ENCODE measurements at places on chromosomes 1 and 21.

- peak; percentile 19 for DNase-seq
These were observed 14.4 kb downstream of the PLOD1 start for GRCh38 chr1:11948822-11949458.

- DNase-seq = no peak
These were observed 40.9 kb downstream of the NEGR1 start for GRCh38 chr1:72241397-72241796.

DNA sequence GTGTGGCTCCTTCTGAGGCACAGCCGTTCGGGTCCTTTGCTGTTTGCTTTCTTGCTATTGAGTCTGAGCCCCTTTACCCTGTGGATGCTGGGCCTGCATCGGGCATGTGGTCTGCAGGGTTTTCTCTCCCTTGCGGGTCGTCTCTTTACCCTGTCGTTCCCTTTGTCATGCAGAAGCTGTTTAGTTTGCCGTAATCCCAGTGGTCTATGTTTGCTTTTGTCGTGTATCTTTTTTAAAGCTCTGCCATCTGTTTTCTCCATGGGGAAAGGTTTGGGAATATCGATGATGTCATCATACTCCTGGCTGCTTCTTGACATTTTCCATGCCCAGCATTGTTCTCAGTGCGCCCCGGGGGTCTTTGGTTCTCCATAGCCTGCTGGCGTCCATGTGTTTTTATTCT lies 68.2 kb downstream of the AGPAT3 start:
- DNase-seq = no peak

GRCh38 chr1:209876078-209876800 lies 48.5 kb downstream of the UTP25 start:
- no peak for DNase-seq

- no peak for DNase-seq
These were observed 18.6 kb downstream of the ZBTB40 start for GRCh38 chr1:22470227-22470626.

DNA sequence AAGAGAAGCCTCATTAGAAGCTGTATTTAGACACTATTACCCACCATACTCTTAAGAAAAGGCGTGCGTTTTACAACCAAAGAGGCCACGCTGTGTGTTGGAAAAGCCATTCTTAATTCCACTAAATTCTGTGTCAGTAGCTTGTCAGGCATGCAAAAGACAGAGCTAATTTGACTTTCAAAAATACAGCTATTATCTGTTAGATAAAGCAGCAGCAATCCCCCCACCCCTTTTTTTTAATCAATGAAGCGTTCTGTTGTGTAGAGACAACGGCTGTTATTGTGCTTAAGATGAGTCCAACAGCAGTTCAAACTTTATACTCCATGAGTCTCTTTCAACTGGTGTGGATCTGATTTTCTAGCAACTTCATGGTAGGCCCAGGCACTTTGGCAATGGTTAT lies 43.5 kb downstream of the PLA2G4A start:
- DNase-seq = no peak

- DNase-seq = peak; percentile 16
These were observed at the start of gene KDF1 for GRCh38 chr1:26959722-26960624. KDF1 (minus strand) TSS chr1:26960468; CDS start chr1:26952380, 8,088 bp downstream.

GRCh38 chr1:186838380-186839040 lies 9.8 kb downstream of the PLA2G4A start:
- DNase-seq = no peak

DNA sequence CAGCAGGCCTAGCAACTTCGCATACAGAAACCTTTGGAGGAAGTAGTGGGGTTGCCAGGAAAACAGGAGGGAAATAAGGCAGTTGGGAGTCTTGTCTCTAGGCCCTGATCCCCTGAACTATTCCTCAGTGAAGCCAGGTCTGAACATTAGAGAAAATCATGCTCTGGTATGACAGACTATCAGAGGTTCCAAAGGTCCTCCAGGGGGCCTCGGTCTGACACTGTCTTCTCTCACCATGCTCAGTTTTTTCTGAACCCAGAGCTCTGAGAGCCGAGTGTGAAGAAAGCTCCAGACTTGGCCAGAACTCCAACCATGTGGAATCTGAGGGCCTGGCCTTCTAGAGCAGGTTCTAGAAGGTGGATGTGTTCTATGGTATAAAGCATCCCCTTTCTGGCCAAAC lies 4.0 kb downstream of the TOMM40L start:
- DNase-seq = no peak

DNA sequence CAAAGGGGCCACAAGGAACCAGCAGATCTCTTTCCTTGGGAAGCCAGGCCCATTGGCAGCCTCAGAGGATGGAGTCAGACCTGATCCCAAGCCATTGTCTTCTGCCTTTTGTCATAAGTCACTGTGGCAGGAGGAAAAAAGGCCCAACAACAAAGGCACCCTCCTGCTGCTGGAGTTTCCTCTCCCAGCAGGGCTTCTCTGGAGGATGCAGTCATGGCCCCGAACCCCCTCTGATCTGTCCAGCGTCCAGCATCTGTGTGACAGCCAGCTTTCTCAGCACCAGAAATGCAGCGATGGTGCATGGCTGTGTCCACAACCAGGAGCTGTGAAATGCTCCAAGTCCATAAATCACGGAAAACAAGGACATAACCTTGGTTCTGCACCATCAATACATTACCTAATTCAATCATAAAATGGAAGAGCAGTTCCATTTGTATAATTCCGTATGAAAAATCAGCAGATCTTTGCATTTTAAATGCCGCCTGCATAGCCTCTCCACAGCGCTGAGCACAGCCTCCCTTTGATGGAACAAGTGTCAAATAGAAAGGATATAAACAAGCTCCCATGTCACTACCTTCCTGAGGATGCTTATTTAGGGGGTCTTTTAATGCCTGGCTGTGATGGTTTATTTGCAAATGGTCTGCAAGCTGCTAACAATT lies 30.6 kb downstream of the AJAP1 start:
- no peak for DNase-seq

- no peak for DNase-seq
These were observed 319.0 kb downstream of the MATN1 start for GRCh38 chr1:30404341-30404740.

GRCh38 chr1:40806731-40807695 lies 23.4 kb downstream of the KCNQ4 start:
- no peak for DNase-seq

DNA sequence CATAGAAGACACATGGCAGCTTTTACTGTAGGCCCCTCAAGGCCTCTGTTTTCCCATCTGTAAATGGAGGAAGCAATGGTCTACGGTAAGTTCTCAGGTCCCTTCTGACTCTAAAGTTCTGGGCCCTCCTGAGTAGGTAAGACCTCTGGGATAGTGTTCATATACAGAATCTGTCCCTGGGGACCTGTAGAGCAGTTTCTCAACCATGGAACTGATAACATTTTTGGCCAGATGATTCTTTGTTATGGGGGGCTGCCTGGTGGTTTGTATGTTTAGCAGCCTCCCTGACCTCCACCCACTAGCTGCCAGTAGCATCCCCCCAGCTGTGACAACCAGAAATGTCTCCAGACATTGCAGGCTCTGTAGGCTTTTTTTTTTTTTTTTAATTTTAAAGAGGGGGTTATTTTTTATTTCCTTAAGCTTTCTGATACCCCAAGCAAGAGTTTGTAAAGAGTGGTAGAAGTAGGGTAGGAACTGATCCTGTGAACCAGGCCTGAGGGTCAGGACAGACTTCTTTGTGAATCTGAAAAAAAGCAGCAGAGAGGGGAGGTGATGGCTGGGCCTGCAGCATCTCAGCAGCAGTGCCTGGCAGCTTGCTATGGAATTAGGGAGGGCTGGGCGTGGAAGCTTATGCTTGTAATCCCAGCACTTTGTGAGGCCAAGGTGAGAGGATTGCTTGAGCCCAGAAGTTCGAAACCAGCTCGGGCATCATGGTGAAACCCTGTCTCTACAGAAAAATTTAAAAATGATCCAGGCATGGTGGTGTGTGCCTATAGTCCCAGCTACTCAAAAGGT lies 20.2 kb upstream of the TCEA3 start:
- DNase-seq = no peak

DNA sequence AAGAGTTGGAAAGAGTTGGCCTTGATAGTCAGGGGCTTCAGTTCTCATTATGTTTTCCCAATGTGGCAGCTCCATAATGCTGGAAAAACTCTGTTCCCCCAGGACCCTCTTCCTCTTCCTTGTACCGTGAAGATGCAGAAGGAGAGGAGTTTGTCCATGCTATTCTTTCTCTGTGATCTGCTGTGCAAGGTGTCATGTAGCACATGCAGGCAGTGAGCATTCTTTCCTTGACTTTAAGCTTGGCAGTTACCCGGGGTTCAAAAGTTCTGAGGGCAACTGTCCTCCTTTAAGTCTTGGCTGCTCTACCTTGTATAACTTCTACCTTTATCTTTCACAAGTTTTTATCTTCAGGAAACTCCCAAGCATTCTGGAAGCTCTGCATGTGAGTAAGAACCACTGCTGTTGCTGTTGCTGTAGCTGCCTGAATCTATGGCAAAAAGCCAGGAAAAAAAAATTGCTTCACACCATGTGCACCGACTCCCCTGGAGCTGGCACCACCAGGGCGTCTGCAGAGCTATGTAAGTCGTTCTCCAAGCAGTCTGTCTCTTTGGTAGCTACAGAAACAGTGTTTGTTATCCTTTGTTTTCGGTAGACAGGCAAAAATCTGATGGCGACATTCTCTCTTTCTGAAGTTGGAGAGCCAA lies 42.7 kb upstream of the SLC16A1 start:
- no peak for DNase-seq

DNA sequence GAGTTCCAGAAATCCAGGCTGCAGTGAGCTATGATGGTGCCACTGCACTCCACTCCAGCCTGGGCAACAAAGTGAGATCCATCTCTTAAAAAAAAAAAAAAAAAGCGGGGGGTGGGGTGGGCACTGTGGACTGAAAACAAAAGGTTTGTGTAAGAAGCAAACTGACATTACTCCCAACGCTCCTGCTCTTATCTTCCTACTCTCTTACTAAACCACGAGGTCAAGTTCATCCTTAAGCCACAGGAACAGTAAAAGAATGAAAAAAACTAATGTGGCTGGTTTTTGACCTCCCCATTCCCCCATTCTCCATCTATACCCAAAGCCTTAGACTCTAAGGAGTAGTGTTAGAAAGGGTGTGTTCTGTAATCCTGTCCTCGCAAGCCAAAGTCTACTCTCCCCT lies 30.8 kb downstream of the TFAP2E start:
- DNase-seq = no peak

DNA sequence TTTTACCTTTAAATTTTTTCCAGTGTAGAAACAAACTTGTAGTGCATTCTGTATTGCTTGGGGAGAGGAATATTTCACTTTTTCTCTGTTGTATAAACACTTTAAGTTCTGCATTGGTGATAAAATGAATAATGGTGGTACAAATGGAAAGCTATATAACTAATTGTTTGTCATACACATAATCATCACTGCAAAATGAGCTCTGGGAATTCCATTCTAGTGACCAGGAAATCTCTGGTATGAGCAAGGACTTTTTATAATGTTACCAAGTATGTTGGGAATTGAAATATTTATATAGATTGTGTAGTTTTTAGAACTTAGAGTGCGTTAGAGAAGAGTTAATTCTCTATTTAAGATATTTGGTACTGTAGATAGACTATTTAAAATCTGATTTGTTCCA lies 5.0 kb upstream of the FMN2 start:
- no peak for DNase-seq

DNA sequence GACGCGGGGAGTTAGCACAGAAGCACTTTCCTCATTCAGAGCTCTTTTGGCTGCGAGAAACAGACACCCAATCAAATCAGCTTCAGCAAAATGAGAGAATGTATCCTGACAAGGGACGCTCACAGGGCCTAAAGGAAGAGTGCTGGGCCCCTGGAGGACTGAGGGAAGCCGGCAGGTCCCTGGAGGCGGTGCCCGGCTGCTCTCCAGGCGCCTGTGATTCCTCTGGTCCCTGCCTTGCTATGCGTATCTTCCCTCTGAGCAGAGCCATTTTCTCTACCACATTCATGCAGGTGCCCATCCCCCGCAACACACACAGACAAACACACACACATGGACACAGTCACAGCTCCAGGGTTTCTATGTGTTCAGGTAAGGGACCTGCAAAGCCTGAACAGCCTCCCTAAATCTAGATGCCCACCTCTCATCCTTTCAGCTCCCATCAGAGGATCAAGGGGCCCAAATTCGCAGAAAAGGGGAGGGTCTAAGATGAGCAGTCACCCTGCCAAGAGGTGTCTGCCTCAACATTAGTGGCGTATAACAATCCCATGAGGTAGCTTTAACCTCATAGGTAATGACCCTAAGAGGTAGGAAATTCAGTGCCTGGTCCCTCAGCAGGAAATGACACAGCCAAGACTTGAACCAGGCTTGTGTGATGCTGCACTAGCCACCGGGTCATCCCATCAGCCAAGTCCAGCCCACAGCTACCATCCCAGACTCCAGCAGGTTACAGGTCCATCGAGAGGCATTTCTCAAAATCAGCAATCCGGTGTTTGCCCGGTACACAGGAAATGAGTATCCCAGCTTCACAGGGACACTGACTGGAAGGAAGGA lies 29.0 kb downstream of the PTAFR start:
- no peak for DNase-seq

DNA sequence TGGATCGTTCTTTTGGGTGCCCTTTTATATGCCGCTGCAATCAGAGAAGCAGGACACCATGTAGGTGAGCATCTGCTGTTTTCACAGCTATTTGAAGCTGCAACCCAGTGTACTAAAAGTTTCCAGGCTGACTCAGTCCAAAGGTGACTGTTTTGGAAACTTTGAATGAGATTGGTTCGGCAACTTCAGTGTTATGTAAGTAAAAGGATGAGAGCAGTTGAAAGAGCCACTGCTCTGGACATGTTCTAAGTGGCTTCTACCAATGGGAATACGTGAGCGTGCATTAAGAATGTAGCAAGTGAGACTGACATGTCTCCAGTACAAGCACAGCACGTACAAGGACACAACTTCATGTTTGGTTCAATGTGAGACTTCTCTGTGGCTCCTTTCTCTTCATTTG lies 55.6 kb downstream of the DDR2 start:
- DNase-seq = no peak

- DNase-seq = no peak
These were observed 9.4 kb downstream of the C1orf174 start for GRCh38 chr1:3890389-3891328.

- no peak for DNase-seq
These were observed 151.6 kb downstream of the AJAP1 start for GRCh38 chr1:4805987-4806386.

- no peak for DNase-seq
These were observed 33.6 kb downstream of the LRRN2 start for GRCh38 chr1:204651843-204652421.

- no peak for DNase-seq
These were observed 3.8 kb downstream of the NFIA start for GRCh38 chr1:61085983-61086644.

DNA sequence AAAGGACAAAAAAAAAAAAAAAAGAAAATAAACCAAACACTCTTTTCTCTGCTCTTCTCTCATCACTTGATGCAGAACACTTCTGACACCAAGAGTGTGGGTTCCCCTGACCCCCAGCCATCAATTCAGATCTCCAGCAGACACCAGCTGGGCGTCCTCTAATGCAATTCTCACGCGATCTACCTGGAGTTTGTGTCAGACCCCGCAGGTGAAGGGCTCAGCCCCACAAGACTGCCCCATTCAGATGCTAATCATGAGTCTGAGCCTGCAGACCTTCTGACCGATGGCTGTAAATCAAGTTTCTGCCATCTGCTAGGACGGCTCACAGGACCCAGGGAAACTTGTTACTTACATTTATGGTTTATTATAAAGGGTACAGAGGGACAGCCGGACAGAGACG lies 133.6 kb upstream of the C1orf174 start:
- DNase-seq = no peak

All from stimulated activated CD4-positive, alpha-beta T cell treated with anti-CD3 and anti-CD28 coated beads, Interleukin-1b, Interleukin-23, amount 100 ng/mL, for 48 hours (primary cell).